GM12864 (cell line): ENCODE measurements at places on chromosomes 11 and 22.

- no peak for DNase-seq
These were observed 100.6 kb upstream of the CD44 start for GRCh38 chr11:35038211-35038928.

GRCh38 chr11:126426820-126427749 is 71.6 kb downstream of the ST3GAL4 start:
- no peak for DNase-seq

GRCh38 chr11:134643115-134644012 is 231.3 kb upstream of the B3GAT1 start:
- no peak for DNase-seq

DNA sequence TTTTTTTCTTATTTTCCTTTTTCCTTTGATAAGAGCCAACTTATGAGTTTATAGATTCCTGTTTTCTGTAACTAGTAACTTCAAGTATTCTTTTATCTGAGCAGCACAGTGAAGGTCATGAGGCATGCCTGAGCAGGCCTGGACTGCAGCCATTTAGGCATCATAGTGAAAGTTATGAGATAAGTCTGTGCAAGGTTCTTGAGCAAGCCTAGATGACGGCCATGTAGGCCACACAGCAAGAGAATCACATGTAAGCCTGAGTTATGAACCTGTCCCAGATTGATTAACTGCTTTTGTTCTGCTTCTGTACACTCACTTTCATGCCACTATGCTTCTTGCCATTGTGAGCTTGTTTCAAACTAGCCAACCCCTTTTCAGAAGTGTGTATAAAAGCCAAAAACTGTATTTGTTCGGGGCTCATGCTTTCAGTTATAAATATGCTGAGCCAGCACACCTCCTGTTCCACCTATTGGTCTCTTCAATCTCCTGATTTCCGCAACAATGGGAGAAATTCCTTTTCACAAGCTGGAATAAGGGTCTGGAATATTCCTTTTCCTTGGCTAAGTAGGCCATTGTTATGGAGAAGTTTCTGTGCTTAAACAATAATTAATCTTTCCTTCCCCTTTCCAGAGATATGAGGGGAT is 745.7 kb downstream of the FAM181B start:
- DNase-seq, result no peak

DNA sequence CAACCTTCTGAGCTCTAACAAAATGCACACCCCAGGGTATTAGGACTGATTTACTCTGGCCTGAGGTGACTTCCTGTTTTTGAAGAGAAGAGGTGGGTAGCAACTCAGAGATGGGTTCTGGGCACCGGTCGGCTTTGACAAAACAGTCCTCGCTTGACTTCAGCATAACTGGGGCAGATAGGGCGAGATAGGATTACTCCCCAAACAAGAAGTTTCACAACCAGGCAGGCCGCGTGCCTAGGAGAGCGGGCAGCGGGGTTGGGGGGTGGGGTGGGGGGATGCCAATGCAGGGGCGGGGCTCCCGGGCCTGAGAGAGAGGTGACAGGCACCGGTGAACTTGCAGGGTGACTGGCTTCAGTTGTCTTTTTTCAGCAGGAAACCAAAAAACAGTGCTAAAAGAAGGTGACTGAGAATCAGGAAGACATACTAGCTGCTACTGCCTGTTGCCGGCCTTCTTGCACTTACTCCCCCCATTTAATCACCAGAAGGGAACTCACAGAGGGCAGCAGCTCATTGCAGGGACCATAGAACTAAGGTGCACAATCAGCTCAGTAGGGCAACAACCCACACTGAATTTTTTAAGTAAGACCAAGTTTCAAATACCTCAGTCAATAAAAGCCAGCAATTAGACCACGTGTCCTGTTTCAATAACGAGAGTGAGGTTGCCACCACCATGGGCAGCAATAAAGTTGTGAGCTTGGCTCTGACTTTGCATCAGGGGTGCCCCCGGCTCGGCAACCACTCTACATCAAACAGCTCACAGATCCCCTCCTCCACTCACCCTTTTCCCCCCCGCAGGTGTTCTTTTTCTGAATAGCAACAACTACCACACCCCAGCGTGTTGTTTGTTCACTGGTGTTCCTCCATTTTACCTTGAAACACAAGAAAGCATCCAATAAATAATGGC is 37.2 kb upstream of the ETS1 start:
- DNase-seq, result peak; percentile 70

- DNase-seq, result no peak
These were observed 76.0 kb upstream of the GALNT18 start for GRCh38 chr11:11697796-11698195.

DNA sequence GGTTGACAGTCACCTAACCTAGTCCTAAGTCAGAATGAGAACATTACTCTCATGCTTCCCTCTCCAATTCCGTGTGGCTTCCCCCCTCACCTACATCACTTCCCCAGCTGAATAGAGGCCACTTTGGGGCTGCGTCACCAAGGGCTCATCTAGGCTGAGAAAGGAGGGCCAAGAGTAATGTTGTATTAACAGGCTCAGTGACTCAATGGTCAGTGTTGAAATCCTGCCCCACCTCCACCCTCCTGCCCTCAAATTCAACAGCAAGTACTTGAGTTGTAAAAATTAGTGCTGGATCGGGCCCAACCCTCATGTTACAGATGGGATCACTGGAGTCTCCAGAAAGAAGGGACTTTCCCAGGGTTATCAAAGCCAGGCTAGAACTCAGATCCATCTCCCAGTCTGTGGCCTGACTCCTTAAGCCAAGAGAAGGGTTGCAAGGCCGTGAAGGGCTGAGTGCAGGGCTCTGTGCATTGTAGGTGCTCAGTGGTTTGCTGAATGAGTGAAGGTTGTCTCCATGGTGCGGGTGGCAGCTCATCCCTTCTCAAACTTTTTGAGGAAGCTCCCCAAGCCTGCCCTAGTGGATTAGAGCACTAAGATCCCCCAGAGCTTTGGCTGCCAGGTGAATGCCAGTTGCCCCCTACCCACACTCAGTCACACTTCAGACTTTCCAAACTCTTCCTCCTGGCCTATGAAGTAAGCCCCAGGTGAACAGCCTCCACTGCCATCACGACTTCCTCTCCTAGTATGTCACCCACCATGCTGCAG is 3.2 kb downstream of the DGAT2 start:
- no peak for DNase-seq

DNA sequence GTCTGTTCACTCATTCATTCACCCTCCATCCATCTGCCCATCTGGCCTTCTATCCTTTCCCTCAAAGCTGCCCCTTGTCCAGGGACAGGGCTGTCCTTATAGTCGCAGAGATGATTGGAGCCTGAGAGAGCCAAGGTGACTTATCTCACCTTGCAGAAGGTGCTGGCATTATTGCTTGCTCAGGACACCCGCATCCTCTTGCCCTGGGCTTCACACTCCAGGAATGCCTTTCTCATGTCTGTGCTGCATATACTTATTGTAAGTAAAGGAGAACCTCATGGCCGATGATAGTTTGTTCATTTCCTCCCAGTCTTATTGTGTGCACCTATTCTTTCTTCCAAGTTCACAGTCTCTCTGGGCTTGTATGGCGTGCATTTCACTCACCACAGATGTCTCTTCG is 49.1 kb upstream of the CCDC188 start:
- DNase-seq, result no peak

DNA sequence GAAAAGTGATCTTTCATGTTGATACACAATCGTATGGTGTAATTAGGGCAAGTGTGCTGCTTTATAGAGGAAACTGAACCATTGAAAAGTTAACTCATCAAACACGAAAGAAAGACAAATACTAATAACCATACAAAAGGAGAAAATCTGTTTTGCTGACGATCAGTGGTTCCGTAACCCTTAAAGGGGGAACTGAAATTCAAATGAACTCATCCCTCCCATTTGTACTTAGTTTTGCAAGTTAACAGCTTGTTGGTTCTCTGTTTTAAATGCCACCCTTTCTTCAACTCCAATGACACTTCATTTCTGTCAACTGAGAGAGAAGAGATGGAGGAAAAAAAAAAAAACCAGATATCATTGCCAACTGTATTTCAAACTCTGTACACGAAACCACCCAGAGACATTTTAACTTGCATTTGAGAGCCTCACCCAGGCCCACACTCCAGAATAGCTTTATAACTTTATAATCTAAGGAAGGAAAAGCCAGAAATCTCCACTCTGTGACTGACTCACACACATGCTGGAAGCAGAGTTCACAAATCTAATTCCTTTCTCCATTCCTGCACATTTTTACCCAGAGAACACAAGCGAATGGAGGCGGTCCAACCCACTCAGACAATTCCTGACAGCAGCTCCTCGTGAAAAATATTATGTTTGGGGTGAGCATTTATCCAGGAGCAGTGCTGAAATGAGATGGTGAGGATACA is 17.4 kb upstream of the CSNK2A3 start:
- no peak for DNase-seq

DNA sequence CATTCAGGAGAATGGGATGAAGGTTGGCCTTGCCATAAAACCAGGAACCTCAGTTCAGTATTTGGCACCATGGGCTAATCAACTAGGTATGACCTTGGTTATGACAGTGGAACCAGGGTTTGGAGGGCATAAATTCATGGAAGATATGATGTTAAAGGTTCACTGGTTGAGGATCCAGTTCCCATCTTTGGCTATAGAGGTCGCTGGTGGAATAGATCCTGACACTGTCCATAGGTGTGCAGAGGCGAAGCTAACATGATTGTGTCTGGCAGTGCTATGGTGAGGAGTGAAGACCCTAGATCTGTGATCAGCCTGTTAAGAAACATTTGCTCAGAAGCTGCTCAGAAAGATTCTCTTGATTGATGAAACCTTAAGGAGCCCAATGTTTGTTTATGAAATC is 5.7 kb downstream of the NF2 start:
- no peak for DNase-seq

GRCh38 chr22:44309647-44310046 is 3.1 kb downstream of the SHISAL1 start:
- no peak for DNase-seq

GRCh38 chr11:34519595-34520235 is 6.1 kb upstream of the ELF5 start:
- no peak for DNase-seq

DNA sequence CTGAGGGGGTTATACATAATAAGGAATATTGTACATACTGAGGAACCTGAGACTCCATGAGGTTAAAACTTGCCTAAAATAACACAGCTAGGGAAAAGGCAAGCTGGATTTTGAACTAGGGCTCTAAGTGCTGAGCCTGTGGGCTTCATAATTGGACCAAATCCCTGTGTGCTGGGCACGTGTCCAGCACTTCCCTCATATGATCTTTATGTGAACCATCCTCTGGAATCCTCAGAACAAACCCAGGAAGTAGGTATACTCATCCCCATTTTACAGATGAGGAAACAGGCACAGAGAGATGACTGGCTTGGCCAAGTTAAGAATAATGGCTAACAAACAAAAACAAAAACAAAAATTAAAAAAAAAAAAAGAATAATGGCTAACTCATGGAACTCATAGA is 14.9 kb downstream of the RTN4RL2 start:
- no peak for DNase-seq
